Smooth muscle cell of the brain vasculature (primary cell): ENCODE measurements at places on chromosomes 3 and 15.

DNA sequence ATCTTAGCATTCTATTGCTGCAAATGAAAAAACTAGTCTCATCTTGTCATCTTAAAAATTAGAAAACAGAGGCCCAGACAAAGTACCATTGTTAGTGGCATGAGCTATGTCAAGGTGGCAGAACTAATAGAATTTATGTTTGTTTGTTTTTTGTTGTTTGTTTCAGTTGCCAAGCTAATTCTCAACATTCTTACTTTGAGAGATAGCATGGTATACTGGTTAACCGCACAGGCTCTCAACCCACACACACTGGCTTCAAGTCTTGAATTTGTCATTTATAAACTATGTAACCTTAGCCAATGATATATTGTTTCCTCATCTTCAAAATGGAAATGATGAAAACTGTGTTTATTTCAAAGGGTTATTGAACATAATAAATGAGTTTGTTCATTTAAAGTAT is 367.6 kb upstream of the PLSCR5 start:
- no peak for DNase-seq

DNA sequence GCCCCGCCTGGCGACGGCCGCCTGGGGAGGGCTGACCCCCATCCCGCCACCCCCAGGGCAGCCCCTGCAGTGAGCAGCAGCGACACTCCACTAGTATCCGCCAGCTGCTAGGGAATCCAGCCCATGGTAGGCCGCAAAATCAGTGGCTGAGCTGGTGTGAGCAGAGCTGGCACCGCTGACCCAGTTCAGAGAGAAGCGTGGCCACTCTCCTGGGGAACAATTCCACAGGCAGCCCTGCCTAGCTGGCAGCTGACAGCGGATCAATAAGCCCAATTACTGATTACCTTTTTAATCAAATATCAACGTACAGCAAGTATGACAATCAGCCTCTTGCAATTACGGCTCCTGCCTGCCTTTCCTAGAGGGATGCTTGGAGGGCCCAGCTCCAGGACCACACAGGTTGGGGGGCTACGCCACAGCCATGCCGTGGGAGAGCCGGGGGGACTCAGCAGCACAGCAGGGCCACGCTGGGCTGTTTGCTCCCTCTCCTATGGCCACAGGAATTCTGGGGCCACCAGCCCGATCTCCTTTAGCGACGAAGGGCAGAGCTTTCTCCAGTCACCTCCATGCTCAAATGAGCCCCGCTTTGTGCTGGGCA is 13.9 kb downstream of the DNAJB8 start:
- no peak for DNase-seq

DNA sequence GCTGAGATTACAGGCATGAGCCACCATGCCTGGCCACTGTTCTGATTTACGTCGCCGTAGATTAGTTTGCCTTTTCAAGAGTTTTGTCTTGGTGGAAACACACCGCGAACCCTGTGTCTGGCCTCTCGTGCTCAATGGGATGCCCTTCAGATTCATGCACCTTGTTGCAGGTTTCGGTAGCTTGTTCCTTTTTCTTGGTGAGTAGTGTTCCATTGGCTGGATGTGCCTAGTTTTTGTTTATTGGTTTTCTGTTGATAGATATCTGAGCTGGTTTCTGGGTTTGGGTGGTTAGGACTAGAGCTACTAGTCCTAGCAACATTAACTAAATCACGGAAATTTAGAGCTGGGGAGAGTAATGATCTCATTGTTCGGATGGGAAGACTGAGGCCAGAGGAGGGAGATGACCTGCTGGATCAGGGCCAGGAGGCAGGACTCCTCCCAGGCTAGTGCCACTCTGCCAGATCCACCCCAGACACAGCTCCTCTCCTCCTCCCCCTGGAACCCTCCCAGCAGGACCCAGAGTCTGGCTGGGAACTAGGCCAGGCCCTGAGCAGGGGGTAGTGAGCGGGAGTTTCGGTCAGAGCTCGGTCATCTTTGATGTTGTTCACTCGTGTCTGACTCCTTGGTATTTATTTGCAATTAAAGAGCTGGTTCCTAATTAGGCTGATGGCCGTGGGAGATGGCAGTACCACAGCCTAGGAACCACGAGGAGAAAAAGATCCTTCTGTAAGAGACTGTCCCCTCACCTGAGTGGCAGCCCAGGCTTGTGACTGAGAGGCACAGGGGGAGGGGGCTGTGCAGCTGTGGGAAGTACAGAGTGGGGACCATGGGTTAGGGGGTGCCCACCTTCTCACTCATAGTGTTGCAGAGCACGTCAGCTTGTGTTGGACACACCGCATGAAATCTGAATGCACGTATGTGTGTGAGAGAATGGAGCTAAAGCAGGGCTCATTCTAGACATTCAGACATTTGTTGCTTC is 73.4 kb downstream of the SMAD6 start:
- DNase-seq, result no peak

GRCh38 chr15:57591822-57592367 is at the start of gene MYZAP:
MYZAP (plus strand) TSS chr15:57591904; CDS start chr15:57592035, 131 bp downstream.
- no peak for DNase-seq

- no peak for DNase-seq
Measured at GRCh38 chr3:151296226-151296625, 17.9 kb upstream of the P2RY14 start.

DNA sequence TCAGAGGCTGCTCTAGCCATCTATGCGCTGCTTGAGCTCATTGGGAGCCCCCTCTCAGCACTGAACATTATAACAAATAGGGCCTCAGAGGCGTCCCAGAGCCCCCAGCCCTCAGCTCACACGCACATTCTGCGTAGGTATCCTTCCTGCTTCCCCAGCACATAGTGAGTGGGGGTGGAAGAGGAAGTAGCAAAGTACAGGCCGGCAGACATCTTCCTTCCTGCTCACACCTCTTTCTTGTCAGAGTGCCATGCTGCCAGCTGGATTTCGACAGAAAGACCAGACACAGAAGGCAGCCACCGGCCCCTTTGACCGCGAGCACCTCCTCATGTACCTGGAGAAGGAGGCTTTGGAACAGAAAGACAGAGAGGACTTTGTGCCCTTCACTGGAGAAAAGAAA is 16.6 kb downstream of the TMOD2 start:
- no peak for DNase-seq

GRCh38 chr3:123318374-123318773 is 116.6 kb downstream of the SEC22A start:
- DNase-seq, result no peak

- peak; percentile 65 for DNase-seq
Measured at GRCh38 chr15:22968366-22968765, 11.8 kb downstream of the CYFIP1 start.

- no peak for DNase-seq
Measured at GRCh38 chr3:195916991-195917390, 8.6 kb upstream of the TNK2 start.

DNA sequence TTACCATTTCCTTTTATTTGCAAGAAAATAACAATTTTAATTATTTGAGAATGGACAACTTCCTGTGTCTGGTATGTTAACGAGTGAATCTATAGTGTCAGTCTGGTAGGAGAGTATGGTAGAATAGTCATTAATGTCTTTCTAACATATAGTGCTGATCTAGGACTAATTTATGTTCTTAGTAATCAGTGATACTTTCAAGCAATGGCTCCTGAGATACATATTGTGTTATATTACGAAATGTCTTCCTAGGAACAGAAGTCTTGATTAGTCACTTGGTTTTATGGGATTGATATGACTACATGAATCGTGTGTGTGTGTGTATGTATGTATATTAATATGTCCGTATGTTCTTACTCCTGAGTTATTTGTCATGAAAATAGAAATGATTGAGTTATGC is 66.6 kb upstream of the PAQR5 start:
- DNase-seq, result no peak

DNA sequence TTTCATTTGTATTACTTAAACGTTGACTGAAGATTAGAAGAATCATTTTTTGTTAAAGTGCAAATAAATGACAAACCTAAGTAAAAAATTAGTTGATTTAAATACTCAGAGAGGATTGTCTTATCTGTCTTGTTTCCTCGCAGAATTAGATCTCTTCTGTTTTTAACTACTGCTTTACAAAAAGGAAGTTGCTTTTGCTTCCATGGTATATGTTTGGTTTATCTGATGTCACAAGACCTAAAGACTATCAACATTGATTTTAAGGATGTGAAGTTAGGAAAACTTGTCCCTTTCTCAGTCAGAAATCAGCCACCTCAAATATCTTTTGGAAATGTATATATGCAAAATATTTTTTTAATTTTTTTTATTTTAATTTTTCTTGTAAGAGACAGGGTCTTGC is 28.7 kb downstream of the GPR171 start:
- DNase-seq, result no peak

GRCh38 chr3:184259878-184260723 is 1.3 kb downstream of the CAMK2N2 start:
- no peak for DNase-seq

DNA sequence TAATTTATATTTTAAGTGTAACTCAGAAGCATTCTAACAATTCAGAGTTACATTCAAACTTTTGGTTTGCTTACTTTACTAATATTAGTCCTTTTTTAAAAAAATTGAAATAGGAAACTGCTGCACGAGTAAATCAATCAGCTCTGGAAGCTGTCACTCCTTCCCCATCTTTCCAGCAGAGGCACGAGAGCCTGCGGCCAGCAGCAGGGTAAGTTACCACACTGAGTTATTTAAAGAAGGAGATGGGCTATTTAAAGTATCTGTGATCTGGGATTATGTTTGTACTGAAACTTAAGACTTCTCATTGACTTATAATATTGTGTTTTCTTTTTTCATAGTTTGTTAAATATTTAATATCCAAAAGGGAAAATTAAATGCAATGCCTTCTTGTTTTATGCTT is 29.3 kb downstream of the APPL1 start:
- no peak for DNase-seq

DNA sequence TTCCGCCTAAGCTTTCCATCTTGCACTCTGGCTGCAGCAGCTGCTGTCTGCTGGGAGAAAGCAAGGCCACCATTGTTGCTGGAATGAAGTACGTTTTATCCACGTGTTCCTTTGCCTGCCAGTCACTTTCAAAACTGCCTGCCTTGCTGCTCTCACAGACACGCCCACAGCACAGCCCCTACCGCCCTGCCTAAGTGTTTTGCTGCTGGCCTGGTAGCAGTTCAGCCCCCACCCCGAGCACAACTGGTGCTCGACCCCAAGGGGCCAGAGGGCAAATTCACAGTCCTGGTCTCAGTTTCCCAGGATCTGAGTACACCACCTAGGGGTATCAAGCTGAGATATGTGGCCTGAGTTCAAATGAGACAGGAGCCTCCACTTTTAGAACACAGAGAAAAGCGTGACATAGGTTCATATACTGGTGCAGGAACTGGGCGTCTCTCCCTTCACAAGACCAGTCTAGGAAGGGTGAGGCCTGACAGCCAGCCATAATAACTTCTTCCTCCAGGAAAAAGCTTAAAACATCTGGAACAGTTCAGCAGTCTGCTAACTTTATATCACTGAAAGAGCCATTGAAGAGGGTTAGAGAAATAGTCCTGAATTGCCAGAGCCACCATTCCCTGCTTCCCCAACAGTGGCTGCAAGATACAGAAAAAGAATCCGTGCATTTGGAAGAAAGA is 1012.3 kb downstream of the ZPLD1 start:
- DNase-seq, result no peak

GRCh38 chr3:72210261-72210660 is 425.3 kb upstream of the PROK2 start:
- no peak for DNase-seq

DNA sequence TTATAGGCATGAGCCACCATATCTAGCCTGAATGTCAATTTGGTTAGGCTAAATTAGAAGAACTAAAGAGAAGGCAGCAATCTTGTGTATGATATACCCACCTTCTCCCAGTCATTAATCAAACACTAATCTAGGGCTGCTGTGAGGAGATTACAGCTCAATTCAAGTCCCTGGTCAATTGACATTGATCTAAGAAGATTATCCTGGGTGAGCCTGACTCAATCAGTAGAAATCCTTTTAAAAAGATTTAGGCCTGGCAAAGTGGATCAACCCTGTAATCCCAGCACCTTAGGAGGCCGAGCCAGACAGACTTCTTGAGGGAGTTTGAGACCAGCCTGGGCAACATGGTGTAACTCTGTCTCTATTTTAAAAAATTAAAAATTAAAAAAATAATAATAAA is 2.5 kb upstream of the DNAH12 start:
- DNase-seq, result no peak

DNA sequence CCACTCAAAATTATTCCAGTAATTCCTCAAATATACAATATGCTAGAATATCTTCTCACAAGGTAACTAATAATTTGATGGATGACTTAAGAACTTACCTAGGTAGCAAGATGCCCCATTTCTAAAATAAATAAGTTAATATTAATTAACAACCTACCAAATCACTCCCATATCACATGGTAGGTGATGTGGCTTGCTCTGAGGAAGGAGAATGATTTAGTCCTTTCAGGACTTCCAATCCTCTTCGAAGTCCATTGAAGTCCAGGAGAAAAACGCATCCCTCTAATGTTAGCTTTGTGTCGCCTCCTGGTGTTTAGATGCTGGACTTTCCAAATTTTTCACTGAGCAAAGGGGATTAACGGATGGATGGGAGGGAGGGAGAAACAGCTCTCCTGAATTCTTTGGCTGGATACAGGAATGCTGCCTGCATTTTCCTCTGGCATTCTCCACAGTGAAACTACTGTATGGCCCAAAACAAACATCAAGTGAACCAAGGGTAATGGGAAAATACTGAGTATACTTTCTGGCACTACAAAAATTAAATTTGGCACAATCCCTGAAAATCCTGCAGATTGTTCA is 58.6 kb downstream of the PRICKLE2 start:
- DNase-seq, result no peak

DNA sequence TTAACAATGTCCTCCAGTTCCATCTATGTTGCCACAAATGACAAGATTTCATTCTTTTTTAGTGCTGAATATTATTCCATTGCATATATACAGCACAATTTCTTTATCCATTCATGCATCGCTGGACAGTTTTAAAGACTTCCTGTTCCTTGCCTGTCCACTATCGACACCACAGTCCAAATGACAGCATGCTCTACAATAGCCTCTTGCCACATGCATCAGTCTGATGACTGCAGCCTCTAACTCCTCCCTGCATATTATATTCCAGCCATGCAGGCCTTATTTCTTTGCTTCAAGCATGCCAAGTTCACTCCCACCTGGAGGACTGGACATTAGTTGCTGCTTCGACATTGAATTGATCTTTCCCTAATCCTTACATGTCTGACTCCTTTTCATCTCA is 306.2 kb downstream of the FOXP1 start:
- no peak for DNase-seq

- DNase-seq, result no peak
Measured at GRCh38 chr3:114452256-114452655, 158.4 kb downstream of the TIGIT start.

DNA sequence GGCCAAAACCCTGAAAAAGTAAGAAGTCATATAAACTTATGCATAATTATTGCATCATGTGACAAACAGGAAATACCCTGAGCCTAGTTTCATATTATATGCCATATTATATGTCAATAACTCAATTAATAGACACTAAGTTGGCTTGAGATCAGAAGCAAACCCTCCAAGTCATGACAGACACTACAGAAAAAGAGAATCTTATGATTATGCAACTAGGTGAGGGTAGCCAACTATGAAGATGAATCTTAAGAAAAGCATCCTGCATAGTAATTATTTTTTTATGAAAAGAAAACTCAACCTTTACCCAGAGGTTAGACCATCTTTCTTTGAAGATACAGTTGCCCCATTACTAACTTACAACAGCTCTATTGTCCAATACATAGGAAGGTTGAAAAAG is 192.4 kb upstream of the VEPH1 start:
- DNase-seq, result no peak
